ENCODE measurements at places on chromosomes 4 and X.

DNA sequence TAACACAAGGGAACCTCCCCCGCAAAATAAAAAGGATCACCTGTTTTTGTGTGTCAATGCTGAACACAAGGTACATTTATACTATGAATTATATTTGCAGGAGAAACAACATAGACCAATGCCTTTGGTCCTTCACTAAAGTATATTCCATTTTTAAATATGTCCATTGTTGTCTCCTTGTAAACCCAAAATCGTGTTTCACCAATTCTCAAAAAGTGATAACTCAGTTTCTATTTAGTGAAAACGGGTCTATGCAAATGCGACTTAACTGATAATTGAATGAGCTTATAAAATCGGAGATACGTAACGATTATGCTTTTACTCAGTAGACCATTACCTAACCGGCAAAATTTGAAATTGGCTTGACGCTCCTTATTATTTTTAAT lies 2.1 kb downstream of the BRWD3 start:
- DNase-seq: no peak

DNA sequence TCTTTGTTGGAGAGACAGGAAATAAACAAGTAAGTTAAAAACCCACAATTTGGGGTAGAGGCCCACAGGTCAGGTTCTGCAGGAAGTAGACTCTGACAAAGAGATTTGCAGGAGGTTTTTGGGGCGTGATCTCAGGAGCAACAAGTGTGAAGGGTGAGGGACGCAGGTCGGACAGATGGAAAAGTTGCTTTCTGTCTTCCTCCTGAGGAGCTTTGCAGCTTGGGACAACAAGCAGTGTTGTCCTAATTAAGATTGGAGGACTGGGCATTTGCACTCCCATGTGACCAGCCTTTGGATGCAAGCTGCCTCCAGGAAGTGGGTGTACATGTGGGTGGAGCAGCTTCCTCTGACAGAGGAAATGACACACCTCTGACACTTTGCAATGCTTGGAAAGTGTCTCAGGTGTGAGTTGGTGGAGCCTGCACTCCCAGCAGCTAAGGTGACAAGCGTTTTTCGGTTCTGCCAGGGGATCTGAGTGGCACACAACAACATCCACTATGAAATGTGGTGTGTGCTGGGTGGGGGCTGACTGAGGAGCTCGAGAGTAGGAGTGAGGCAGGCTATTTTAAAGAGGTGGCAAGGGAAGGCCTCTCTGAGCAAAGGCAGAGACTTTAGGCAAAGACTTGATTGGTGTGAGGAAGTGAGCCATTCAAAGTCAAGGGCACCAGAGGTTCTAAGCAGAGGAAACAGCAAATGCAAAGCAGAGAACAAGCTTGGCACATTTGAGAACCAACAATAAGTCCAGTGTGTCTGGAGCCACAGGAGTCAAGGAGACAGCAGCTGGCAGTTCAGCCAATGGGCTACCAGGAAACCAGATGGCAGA lies 339.8 kb upstream of the GATB start:
- no peak for DNase-seq

- DNase-seq: no peak
Observed at GRCh38 chr4:152032722-152033131, 271.9 kb upstream of the GATB start.

DNA sequence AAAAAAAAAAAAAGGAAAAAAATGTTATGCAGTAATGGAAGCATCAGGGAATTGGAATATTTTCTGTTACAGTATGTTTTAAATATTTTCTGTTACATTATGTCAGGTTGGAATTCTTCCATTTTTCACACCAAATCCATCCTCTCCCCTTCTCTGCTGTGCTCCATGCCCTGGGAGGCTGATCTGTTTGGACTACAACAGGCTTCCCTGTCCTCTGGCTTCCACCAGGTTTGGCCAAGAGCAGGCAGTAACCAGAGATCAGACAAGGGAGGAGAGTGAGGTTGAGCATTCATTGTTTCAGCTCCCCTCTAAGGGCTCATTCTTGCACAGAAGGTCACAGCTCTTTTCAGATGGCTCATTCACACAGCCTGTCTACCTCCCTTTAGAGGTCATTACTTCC lies 11.7 kb upstream of the TMEM184C start:
- no peak for DNase-seq

DNA sequence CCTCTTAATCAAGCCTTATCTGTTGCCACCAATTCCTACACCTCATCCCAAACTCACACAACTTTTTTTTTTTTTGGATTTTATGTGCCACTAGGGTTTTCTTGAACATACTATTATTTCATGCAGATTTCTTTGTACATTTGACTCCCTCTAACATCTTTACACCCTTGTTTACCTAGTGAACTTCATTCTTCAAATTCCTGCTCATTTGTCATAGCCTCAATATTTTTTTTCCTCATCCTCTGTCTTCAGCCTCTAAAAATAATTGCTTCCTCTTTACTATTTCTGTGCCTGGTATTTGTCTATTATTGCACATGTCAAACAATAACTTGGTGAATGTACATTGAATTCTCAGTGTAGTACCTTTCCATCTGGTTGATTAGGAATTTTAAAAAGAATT lies 22.0 kb downstream of the NBDY start:
- no peak for DNase-seq

Measured in suppressor macrophage (primary cell).